HTR-8/SVneo (cell line): ENCODE measurements at places on chromosomes 13 and 19.

DNA sequence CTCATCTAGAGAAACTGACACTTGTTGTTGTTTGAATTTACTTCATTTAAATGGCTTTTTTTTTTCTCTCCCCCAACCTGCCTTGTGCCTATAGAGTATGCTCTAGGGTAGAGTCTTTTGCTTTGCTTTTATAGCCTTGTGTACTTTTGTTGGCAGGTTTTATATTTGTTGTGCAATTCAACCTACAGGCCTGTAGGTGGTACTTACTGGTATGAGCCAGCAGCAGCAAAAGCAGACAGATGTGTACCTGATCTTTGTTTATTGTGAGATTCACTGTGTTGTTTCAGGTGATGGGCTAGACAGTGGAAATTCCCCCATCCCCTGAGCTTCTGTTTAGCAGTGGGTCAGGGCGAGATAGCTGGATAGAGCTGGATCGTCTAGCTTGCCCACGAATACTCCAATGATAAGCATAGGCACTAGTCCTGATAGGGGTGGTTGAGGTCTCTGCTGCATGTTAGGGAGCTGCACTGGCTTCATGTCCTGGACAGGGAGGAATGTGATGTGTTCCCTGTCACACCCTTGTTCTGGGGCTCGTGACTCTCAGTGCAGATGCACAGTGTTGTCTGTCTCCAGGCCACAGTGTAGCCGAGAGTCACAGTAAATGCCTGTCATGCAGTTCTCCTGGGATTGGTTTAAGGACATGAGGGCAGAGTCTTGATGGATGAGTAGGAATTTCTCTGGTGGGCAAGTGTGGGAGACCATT lies 21.3 kb downstream of the DNAJC3 start:
- DNase-seq: no peak

DNA sequence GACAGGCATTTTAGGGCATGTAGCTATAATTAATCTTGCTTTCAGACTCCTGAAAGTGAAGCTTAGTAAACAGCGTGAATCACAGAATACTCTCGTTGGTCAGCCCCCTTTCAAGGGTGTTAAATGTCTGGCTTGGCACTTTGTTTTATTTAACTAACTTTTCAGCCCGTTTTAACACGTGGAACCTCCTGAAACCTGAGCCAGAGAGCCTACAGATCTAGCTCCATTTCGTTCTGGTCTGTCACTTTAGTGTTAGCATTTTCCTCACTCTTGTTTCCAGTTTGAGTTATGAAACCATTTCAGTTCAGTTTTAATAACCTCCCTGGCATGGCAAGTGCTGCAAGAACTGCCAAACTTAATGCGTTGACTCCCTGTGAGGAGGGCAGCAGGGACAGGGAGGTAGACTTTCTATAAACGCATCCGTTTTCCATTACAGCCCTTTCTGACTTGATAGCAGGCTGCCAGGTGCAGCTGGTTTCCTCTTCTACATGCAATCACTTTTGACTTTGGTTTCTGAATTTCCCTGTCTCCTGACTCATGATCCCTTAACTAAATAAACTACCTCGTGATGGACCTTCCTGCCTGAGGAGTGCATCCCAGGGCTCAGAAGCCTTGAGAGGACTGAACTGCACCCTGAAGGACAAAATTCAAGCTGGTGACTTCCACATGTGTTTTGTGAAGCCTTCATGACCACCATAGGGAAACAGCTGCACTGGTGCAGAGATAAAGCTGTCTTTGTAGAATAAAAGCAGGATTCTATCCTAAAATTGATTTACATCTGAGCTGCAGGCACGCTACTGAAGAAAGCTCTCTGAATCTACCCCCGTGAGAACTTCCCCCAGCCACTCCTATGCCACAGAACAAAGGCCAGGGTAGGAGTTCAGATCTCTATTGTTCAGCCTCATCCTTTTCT lies 192.6 kb downstream of the DLEU7 start:
- DNase-seq: no peak

DNA sequence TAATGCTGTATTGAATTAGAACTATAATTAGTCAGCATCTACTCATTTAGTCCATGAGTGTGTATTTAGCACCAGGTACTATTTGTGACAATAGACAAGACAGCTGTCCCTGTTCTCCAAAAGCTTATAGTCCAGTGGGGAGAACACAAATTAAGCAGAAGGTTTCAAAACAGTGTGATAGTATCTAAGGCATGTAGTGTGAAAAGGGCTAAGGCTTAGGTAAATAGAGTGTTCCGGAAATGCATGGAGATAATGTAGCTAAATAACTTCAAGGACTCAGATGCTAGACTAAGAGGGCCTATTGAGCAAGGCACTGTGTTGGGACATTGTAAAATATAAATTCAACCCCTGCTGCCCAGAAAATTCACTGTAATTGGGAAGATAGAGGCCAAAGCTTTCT lies 144.1 kb upstream of the MIR17HG start:
- no peak for DNase-seq

- no peak for DNase-seq
Measured at GRCh38 chr19:35435896-35436295, 12.2 kb upstream of the FFAR2 start.

DNA sequence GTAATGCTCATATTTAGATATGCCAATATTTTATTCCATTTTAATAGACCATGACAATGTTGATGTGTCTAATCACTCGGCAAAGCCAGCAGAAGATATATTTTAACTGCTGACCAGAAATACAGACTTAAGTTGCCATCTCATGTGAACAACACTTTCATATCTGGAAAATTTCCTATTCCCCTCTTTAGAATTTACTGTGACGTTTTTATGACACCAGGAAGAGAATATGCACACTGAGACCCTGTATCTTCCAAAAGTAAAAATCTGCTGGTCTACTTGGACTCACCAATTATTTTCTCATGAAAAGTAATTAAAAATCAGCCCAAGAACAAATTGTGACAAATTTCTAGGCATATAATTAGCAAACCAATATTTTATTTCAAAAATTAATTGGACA lies 2.1 kb downstream of the PROSER1 start:
- no peak for DNase-seq

DNA sequence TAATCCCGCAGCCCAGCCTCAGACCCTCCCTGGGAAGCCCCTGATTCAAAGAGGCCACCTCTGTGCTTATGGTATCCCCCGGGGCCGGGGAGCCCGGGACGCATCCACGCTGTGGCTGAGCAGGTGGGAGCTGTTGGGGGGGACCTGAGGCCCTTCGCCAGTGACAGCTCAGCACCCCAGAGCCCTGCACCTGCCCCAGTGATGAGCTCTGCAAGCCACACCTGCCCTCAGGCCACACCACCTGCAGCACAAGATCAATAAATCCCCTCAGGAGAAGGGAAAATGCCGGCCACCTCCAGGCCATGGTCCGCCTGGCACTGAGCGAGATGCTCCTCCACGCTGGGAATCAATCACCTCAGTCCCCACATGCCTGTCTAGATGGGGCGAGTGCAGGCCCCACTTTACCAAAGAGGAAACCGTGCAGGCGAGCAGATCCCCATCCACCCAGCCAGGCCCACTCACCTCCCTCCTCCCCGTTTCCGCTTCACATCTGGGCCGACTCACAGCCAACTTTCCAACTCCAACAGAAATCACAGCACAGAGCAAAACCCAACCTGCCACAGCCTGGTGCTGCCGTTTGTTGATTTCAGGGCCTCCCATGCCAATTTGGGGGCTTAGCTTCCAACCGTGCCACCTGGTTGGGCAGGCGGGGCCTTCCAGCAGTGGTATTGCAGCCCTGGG lies 12.8 kb downstream of the MOB3A start:
- DNase-seq: no peak

GRCh38 chr13:50124536-50125303 lies 109.5 kb downstream of the KCNRG start:
- DNase-seq: no peak

GRCh38 chr13:74287724-74288169 lies 153.5 kb upstream of the KLF12 start:
- DNase-seq: no peak

DNA sequence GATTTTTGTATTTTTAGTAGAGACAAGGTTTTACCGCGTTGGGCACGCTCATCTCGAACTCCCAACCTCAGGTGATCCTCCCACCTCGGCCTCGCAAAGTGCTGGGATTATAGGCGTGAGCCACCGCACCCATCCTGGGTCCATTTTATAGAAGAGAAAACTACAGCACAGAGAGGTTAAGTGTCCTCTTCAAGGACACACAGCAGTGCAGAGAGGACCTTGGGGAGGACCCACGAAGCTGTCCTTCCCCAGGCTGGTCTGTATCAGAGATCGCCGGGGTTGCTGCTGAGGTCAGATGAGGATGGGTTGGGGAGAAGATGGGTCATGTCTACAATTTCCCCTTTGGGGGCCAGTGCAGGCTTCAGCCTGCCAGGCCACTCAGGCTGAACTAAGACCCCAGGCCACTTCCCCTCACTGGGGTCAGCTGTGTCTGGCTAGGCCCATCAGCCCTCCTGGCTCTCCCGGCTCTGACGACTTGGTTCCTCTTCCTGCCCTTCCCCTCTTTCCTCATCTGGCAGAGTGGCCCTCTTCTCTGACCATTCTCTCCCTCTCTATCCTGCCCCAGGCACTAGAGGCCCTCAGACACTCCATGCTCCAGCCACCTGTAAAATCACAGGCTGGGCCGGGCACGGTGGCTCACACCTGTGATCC lies 9.6 kb downstream of the MYO1F start:
- no peak for DNase-seq

DNA sequence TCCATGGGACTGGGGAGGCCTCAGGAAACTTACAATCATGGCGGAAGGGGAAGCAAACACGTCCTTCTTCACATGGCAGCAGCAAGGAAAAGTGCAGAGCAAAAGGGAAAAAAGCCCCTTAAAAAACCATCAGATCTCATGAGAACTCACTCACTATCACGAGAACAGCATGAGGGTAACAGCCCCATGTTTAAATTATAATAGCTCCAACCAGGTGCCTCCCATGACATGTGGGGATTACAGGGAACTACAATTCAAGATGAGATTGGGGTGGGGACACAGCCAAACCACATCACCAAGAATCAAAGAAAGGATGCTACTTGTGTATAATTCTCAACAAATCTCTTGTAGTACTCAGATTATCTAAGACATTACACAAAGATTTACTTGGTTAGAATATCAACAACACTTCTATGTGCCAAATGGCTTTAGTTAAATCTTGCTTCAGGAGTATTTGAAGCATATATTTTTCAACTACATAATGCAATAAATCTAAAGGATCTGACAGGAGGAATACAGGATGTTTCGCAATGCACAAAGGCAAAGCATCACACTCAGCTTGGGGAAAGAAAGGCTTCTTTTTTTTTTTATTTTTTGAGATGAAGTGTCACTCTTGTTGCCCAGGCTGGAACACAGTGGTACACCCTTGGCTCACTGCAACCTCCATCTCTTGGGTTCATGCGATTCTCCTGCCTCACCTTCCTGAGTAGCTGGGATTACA lies 180.0 kb downstream of the LHFPL6 start:
- DNase-seq: peak; percentile 5

GRCh38 chr19:12647490-12648071 lies 19.0 kb downstream of the MAN2B1 start:
- no peak for DNase-seq

DNA sequence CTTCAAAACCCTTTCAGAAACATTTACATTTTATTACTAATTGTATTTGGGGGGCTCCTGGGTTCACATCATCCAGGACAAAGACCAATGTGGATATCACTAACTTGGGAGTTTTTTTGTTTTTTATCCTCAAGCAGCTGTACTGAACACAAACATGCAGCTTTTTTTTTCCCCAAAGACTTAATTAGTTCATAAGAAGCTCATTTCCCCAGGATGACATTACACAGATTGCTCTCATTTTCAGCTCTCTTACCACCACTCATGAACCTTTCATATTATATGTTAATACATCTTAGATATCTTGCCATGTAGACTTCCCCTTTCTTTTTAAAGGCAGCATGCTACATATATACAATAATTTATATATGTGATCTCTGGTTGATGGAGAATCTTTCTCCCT lies 118.7 kb upstream of the MAB21L1 start:
- no peak for DNase-seq

DNA sequence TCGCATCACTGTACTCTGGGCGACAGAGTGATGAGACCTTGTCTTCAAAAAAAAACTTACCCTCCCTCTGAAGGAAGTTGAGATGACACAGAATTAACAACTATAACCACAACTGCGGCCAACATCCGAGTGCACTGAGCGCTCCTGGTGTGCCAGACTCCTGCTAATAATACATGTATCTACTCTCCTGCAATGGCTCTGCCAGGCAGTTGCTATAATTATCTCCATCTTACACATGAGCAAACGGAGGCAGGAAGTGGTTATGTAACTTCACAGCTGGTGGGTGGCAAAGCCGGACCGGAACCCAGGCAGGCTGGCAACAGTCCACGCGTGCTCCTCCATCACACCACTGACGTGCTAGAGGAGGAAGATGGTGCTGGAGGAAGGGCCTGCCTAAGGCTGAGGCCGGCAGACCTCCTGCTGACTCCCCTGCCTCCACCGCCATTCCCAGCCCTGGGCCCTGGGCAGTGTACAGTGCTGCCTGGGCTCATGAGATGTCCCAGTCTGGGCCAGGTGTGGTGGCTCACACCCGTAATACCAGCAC lies 12.6 kb downstream of the XRCC1 start:
- DNase-seq: peak; percentile 33

- no peak for DNase-seq
Measured at GRCh38 chr13:99022941-99023340, 45.1 kb upstream of the DOCK9 start.

GRCh38 chr19:46926170-46927071 lies 65.6 kb downstream of the ARHGAP35 start:
- DNase-seq: no peak

GRCh38 chr19:28595722-28596480 lies 617.0 kb downstream of the UQCRFS1 start:
- no peak for DNase-seq
